Astrocyte of the hippocampus (primary cell): ENCODE measurements at places on chromosomes 12 and 14.

DNA sequence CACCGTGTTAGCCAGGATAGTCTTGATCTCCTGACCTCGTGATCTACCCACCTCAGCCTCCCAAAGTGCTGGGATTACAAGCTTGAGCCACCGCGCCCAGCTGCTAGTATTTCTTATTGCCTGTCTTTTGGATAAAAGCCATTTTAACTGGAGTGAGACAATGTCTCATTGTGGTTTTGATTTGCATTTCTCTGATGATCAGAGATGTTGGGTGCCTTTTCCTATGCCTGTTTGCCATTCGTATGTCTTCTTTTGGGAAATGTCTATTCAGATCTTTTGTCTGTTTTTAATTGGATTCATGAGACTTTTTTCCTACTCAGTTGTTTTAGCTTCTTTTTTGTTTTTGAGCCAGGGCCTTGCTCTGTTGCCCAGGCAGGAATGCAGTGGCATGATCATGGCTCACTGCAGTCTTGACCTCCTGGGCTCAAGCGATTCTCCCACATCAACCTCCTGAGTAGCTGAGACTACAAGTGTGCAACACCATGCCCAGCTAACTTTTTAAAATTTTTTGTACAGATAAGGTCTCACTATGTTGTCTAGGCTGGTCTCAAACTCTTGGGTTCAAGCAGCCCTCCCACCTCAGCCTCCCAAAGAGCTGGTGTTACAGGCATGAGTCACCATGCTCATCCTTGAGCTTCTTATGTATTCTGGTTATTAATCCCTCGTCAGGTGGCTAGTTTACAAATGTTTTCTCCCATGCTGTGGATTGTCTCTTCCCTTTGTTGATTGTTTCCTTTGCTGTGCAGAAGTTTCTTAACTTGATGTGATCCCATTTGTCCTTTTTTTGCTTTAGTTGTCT, 65.9 kb downstream of the ACACB start:
- DNase-seq, result peak; percentile 18

- DNase-seq, result no peak
Measured at GRCh38 chr12:54294953-54295566, 5.8 kb downstream of the NFE2 start.

DNA sequence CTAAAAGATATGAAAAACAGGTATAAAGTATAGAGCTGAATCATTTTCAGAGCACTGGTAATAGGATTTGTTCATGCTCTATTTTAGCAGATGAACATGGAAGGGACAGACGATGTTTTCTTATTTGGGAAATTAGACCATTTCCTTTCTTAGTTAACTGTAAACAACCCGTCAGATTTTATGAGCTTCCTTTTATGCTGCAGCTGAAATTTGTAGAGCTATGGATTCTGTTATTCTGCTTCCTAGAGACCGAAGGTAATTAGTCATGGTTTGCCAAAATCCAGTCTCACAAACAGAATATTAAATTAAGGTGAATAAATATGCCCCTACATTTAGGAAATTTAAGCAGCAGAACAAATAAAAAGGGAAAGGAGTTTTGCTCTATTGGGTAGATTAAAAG, 180.2 kb upstream of the SYT1 start:
- no peak for DNase-seq

GRCh38 chr14:54312166-54312801, 84.5 kb upstream of the CDKN3 start:
- peak; percentile 93 for DNase-seq

- no peak for DNase-seq
Measured at GRCh38 chr12:29216266-29216665, 67.2 kb downstream of the FAR2 start.

- no peak for DNase-seq
Measured at GRCh38 chr14:49221316-49221715, 364.9 kb downstream of the RPS29 start.

GRCh38 chr14:70265422-70265821, 76.7 kb upstream of the SLC8A3 start:
- DNase-seq, result no peak

GRCh38 chr12:112713471-112713870, 78.1 kb upstream of the RPH3A start:
- DNase-seq, result no peak

DNA sequence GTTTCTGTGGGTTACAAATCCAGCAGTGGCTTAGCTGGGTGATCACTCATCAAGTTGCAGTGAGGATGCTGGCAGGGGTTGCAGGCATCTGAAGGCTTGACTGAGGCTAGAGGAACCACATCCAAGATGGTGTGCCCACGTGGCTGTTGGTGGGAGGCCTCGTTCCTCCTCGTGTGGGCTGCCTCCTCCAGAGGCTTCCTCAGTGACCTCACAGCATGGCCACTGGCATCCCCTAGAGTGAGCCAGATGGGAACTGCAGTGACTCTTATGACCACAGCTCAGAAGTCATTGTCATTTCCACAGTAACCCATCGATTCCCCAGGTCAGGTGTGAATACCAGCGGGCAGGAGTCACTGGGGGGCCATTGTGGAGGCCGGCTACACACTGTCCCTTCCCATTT, 17.8 kb downstream of the AACS start:
- DNase-seq, result no peak

DNA sequence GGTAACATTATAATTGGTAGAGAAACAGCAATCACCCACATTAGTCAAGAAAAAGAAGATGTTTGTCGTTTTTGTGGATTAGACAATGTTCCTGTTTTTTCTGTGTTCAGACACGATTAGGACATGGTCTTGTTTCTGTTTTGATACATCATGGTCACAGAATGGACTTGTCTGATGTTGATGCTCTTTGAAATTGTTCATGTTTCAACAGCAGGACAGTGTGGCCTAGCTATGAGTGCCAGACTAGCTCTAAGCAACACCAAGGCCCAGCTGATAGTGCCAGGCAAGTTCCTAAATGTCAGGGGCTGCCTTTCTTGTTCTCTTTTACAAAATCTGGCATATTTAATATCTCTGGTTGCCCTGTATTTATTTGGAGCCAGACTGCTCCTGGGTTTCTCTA, 40.9 kb upstream of the TOMM20L start:
- DNase-seq, result no peak

GRCh38 chr12:2348482-2348852, 295.7 kb downstream of the CACNA1C start:
- DNase-seq, result no peak

- no peak for DNase-seq
Measured at GRCh38 chr12:103313894-103314293, 181.9 kb downstream of the C12orf42 start.

DNA sequence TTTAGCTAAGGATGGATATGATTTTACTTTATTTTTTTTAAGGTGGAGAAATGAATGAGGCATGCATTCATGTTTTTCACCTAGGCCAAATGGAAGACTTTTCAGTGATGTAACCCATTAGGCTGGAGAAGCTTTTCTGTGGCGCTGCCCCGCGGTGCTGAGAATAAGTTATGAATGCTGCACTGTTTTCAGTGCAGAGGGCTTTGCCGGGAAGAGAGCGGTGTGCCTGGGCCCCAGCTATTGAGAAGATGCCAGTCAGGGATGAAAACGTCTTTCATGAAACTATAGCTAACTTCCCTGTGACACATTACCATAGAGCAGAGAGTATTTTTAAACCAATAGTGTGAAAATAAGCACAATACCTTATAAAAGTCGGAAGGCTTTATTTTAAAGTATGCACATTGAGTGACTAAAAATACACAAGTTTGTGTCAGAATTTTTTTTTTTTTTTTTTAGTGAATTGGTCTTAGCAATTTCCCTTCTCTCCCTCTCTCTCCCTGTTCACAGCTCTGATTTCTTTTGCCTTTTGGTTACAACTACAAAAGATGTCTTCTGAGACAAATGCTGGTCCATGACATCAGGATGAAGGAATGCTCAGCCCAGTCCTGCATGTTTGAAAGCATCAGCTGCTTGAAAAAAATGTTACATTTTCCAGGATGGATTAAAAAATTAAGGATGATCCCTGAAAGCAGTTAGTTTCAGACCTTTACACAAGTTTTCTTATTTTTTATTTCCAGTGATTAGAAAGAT, 48.3 kb downstream of the NPAS3 start:
- DNase-seq, result peak; percentile 90

DNA sequence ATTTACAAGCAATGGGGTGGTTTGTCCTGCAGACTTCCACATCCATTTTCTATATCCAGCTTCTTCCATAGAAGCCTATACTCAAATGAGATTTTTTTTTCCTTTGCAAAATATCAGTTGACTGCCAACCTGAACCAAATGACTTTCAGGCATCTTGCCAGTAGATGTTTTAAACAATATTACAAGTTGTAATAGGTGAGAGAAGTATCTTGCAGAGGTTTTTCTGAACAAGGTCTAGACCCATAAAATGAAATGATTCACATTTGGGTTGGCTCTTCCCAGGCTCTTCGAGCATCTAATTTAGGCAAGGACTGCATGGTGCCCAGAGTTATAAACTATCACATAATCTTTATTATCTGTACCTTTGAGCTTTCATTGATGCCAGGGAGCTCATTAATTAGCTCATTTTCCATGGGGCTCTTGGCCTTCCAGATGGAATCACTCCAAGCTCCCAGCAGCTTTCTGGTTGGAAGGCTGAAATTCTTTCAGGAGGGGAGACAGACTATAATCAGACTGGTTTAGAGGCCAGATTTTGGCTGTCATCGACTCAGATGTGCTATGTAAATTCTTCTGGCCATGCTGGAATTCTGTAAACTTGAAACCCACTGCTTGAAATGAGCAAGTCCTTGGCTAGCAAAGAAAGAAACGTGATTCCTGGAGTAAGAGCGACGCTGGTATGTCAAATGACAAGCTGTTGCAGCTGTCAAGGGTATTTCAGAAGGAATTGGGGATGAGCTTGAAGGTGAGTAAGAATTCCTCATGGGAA, 32.2 kb upstream of the DICER1 start:
- peak; percentile 75 for DNase-seq

DNA sequence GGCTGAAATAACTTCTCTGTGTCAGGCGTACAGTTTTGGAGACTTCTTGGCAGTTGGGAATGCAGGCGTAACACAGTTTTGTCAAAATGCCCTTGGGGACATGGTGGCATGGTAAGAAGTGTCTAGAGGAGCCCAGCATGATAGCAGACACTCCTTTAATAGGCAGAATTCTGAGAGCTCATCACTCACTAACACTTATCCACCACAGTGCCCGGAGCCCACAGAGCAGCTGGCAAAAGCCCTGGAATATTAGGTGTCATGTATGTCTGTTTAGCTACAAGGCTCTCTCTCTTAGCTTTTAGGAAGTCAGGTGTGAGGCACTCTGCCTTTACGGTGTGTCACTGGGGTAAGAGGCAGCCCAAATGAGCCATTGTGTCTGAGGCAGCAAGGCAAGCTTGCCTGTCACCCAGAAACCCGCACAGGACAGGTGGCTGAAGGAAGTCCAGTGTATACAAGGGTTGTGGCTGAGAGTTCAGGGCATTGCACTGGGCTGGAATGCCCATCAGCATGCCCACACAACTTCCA, 96.3 kb downstream of the ESRRB start:
- DNase-seq, result no peak

DNA sequence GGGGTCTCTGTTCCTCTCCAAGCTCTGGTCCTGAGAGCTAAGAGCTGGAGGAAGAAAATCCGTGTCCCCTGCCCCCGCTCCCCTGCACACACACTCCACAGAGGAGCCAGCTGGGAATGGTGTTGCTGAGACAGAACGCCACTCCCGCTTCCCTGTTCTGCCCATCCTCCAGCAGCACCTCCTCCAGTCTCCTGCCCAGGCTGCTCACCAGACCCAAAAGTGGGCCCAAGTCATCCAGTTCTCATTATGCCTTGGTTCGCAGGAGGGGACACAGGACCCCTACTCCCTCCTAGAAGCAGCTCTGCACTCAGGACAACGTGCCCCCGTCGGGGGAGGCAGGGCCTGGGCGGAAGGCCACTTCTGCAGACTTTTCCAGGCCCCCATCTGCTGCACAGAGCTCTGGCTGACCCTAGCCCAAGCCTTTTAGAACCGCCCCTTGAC, 830 bp upstream of the TRMT61A start:
- DNase-seq, result no peak

DNA sequence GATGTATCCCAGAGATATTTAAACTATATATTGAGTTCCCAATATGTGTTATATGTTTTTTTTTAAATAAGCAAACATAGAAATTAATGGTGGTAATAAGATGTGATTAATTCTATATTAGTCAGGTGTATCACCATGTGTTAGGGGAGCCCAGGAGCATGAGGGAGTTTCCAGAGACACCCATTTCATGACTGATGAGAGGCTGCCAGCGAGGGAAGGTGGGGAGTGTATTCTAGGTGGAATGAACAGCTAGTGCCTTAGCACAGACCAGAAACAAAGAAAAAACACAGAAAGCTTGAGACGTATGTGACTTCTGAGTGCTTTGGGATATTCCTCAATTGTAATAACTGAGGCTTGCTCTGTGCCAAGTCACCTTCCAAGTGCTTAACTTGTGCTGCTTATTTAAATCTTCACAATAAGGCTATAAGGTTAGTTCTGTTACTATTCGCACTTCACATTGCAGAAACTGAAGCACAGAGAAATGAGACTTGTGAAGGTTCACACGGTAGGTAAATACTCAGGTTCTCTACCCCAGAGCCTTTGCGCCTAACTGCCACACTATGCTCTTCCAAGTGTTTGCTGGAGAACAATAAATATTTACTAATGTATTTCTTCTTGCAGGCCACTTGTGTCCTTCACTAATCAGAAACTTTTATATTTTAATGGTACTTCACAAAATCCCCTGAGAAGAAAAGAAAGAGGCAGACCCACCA, 17.9 kb upstream of the MGP start:
- DNase-seq, result no peak

DNA sequence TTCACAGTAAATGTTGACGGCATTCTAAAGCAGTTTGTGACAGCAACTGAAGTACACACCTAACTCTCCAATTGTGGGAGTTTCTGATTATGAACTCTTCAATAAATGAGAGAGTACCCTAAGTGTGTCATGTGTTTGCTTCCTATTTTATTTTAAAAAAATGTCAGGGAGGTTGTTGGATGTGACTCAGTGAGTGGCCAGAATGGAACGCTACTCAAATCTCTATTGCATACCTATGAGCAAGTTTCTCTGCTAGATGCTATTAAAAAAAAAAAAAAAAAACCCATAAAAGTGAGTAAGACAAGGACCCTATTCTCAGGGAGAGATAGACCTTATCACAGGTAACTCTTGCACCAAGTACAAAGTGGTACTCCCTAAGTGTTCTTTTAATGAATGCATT, 256.6 kb downstream of the BTG1 start:
- no peak for DNase-seq
